Right renal pelvis (tissue), 4 donors: ENCODE measurements at places on chromosomes 5 and 9.

GRCh38 chr5:64666078-64666477 lies 24.2 kb upstream of the SHISAL2B start:
- no peak for DNase-seq

- DNase-seq = no peak
These were observed 73.7 kb downstream of the GTF3C4 start for GRCh38 chr9:132743931-132744479.

DNA sequence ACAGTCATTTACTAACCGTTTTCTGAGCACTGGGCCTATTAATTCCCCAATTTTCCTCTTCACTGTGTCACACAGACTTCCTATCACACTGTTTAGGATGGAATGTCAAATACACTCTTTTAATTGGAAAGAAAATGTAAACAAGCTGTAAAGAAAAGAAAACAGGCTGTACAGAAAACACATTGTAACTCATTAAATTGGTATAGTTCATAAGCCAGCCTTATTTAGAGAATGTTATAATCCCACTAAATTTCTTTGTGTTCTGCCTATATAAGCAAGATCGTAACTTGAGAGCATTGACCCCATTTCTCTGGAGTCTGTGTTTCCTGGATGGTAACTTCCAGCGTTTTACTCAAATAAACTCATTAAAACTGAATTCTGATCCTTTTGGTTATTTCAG lies 46.5 kb downstream of the TARS1 start:
- DNase-seq = no peak

- no peak for DNase-seq
These were observed 103.0 kb downstream of the PCSK1 start for GRCh38 chr5:96329886-96330529.

GRCh38 chr5:128749136-128749898 lies 211.3 kb upstream of the FBN2 start:
- no peak for DNase-seq

DNA sequence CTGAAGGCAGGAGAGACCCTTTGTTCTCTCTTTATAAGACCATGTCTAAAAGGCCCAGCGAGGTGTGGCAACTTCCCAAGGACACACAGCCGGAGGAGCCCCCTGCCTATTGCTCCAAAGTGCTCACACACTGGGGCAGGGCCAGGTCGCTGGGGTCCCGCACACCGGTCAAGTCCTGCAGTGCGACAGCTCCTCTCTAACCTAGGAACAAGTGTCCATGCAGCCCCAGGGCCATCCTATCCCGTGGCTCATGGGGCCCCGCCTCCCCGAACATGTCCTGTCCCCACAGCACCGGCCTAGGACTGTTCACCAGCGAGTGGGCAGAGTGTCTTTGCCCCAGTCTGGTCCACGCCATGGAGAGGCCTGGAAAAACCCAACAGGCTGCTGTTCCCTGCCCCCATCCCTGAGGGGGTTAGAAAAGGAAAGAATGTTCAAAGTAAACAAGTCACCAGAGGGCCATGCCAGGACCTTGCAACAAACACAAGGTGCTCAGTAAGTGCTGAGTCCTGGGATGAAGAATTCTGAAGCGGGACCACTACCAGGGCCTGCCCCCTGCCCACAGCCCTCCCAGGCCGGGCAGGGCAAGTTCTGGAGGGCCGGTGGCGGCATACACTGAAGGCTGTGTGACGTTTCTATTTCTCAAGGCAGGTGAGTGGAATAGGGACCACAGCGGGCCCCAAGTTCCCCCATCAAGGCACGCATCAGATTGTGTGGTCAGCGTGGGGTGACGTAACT lies 938 bp downstream of the NINJ1 start:
- DNase-seq = no peak

- no peak for DNase-seq
These were observed 323.8 kb upstream of the ARRDC3 start for GRCh38 chr5:91706785-91707520.

GRCh38 chr5:132408456-132408855 lies 38.9 kb downstream of the SLC22A5 start:
- DNase-seq = no peak

DNA sequence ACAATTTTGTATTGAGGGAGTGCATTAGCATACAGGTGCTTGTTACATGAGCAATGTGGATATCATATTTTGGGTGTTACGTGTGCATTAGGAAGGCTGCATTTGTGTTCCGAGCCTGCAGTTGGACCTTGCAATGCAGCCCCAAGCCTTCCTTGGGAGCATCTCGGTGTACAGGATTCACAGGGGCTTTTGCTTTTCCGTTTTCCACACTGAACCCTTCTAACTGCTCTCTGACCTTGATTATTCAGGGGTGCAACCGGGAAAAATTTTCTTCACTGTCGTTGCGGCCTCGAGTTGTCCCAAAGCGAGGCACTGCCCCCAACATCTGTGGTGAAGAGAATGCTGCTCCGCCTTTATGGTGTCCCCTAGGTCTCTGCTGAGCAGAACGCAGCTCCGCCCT lies 80.1 kb upstream of the PLEKHG4B start:
- no peak for DNase-seq

DNA sequence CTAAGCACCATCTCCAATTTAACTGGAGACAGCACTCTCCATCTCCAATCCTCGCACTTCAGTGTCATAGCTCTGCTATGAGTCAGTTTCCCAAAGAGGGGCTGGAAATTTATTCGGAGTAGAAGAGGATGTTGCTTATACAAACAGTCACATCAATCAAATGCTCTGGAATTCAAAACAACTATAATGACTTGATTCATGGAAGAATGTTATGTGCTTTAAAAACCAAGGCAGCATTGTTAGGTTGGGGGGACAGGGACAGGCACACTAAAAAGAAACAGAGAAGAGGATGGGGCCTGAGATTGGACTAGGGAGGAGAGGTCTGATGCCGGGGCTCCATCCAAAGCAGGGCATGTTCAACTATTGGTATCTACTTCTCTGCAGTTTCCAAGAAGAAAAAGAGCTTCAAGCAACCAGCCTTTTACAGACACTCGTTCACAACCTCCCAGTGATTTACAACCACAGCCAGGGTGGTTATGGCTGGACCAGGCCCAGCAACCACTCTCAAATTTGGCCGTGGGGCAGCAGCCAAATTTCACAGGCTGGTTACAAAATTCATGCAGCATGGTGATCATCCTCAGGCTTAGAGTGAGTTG lies 117.5 kb upstream of the ZNF366 start:
- DNase-seq = no peak

GRCh38 chr5:159211729-159212174 lies 2.4 kb upstream of the RNF145 start:
- no peak for DNase-seq

- DNase-seq = no peak
These were observed 14.3 kb downstream of the HMGCR start for GRCh38 chr5:75351139-75351926.

DNA sequence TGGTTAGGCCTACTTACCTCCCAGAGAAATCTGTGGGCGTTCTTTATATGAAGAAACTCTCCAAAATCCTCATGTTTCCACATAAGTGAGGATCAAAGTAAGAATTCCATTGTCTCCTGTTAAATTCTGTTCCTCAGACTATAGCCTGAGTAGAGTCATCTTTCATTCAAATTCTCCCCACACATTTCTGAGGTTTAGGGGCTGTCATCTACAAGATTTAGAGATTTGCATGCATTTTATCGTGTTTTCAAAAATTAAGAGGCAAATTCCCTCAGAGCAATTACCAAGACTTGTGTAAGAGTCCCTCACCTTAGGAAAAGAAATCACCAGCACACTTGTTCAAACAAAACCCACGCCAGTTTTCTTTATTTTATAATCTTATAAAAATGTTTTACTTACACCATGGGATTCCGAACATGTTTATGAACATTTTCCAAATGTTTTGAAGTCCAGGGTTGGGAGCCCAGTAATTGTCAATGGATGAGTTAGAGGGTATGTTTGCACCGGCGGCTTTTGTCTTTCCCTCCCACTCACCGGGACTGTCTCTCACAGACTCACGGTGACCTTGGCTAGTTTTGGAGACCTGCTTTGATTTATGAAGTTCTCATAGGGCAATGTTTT lies 367.6 kb downstream of the ENC1 start:
- DNase-seq = no peak

DNA sequence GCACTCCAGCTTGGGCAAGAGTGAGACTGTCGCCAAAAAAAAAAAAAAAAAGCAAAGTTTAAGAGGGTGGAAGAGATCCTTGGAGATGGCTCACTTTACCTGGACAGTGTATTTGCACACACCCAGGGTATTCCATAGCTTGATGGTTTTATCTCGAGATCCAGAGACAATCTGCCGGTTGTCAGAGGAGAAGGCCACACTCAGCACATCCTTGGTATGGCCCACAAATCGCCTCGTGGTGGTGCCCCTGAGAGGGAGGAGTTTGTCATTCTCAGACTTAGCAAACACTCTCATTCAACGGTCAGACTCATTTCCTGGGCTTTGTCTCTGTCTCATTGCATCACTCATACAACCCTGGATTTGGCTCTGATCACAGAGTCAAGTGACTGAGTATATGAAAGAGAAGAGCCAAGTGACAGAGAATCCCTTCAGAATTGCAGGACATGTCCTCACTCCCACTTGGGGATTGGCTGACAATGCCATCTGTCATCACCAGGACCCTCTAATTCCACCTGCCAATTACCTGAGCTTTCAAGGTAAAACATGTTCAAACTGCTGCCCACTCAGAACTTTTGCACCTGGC lies 2.2 kb downstream of the RACK1 start:
- no peak for DNase-seq

GRCh38 chr9:125464591-125465385 lies 203.2 kb downstream of the GAPVD1 start:
- no peak for DNase-seq

GRCh38 chr5:177984584-177985206 lies 11.3 kb downstream of the PROP1 start:
- DNase-seq = no peak

DNA sequence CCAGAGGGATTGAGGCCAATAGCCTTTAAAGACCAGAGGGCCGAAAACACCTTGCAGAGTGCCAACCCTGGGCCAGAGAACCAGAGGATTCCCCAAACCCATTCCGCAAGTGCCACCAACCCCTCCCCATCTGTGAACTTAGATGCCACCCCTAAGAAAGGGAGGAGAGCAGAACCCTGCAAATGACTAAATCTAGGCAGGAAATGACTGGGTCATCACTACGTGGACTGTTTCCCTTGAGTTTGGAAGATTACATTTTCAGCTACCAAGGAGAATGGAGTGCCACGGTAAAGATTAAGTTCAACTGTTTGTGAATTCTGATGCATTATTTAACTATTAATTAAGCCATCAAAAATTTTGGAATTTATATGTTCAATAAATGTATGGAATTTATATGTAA lies 142.8 kb downstream of the ENC1 start:
- DNase-seq = no peak

- DNase-seq = no peak
These were observed 14.7 kb upstream of the LHX2 start for GRCh38 chr9:123996731-123997421.

DNA sequence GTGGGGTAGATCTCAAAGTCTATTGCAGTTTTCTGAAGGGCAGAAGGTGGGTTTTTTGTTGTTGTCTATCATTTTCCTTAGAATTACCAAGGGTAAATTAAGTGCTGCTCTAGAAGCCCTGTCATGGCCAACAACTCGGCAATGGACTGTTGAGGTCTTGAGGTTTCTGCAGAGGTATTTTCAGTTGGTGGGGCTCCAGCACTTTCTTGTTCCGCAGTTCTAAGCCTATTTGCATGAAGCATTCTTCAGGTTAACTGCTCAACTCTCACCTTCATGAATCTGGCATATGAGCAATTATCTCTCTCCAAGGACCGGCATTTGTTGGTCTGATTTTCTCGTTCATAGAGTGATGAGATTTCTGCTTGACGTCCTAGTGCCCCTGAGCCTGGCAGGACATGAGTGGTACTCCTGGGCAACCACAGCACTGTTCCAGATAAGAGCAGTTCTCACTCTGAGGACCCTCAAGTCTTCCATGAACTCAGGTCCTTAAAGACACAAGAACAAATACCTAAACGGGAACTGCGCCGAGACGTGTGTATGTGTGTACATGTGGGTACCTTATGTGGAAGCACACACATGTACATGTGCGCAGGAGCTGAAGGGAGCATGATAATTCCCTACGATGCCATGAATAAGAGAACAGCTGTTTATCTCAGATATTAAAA lies 544.5 kb downstream of the CSNK1G3 start:
- no peak for DNase-seq

DNA sequence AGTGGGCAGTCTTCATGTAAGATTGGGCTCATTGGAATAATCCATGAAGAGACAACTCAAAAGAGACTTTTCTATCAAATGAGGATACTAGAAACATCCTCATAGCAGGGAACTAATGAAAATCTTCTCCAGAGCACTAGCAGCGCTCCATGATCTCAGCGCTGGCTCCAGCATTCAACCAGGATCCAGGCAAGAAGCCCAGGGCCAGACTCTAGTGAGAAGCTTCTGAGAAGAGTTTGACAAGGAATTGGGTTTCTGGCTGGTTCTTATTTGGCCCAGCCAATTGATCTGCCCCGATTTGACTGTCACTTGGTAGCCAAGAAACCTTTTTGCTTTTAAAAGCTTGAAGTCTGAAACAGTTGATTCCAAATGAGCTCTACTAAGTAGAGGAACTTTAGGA lies 60.1 kb downstream of the AOPEP start:
- no peak for DNase-seq

DNA sequence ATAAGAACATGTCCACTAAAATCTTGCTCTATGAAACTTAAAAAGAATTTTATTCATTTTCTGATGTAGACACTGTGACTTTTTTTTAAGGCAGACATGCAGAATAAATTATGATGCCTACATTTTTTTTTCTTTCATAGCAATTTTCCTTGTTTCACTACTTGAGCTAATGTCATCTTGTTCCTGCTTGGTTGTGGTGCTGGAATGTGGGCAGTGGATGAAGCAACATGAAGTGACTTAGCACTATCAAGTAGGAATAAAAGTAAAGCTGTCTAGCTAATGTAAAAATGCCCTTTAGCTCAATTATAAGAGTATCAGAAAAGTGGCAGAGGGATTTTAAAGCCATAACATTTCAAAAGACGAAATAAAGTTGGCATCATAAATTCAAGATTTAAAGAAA lies 191.0 kb downstream of the ADAMTS6 start:
- no peak for DNase-seq

DNA sequence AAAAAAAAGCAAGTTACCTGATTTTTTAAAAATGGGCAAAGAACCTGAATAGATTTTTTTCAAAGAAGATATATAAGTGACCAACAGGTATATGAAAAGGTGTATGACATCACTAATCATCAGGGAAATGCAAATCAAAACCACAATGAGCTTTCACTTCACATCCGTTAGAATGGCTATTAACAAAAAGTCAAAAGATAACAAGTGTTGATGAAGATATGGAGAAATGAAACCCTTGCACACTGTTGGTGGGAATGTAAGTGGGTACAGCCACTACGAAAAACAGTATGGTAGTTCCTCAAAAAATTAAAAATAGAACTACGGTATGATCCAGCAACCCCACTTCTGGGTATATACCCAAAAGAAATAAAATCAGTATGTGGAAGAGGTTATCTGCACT lies 134.8 kb downstream of the UGCG start:
- no peak for DNase-seq

GRCh38 chr5:156836846-156837245 lies 13.2 kb upstream of the PPP1R2B start:
- no peak for DNase-seq

GRCh38 chr5:98700730-98701129 lies 72.7 kb upstream of the RGMB start:
- no peak for DNase-seq
